ENCODE measurements at places on chromosomes 16 and 17.

DNA sequence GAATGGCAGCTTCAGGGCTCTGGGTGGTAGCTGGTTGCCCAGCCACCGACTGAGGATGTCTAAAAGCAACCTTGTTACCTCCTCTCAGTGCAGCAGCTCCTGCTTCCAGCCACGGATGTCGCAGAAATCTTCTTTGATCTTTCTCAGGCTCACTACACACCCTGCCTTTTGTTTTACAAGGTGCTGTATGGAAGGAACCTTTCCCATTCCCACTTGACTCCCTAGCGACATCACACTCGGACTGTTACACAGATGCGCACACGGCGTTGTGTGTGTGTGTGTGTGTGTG, 135.8 kb upstream of the CPHXL start:
- no peak for DNase-seq

DNA sequence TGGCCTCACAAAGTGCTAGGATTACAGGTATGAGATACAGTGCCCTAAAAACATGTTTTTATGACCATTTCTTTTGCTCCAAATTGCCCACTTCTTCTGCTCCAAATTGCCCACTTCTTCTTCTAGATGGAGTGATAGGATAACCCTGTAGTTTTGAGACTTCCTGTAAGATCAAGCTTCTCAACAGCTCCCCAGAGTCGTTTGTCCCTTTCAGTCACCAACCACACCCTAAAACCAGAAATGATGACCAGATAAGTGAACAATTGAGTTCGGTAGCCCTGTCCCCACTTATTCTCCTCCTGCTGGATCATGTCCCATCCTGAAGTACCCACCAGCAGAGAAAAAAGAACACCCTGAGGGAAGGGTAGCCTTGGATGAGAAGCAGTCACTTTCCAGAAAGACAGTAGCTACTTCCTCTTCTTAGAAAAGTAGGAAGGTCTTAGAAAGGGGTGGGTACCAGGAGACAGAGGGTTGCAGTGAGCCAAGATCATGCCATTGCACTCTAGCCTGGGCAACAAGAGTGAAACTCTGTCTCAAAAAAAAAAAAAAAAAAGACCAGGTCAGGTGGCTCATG, 2.5 kb downstream of the ODAD4 start:
- DNase-seq: no peak

- DNase-seq: no peak
These were observed 39.7 kb downstream of the CACNG4 start for GRCh38 chr17:67004181-67004580.

GRCh38 chr16:74575175-74575806, 31.6 kb downstream of the GLG1 start:
- DNase-seq: no peak

GRCh38 chr16:55701442-55702319, 45.9 kb downstream of the SLC6A2 start:
- DNase-seq: peak; percentile 30

- DNase-seq: no peak
These were observed 414.1 kb upstream of the SALL1 start for GRCh38 chr16:51565184-51565583.

GRCh38 chr17:31105991-31106390, 11.2 kb downstream of the NF1 start:
- DNase-seq: no peak

DNA sequence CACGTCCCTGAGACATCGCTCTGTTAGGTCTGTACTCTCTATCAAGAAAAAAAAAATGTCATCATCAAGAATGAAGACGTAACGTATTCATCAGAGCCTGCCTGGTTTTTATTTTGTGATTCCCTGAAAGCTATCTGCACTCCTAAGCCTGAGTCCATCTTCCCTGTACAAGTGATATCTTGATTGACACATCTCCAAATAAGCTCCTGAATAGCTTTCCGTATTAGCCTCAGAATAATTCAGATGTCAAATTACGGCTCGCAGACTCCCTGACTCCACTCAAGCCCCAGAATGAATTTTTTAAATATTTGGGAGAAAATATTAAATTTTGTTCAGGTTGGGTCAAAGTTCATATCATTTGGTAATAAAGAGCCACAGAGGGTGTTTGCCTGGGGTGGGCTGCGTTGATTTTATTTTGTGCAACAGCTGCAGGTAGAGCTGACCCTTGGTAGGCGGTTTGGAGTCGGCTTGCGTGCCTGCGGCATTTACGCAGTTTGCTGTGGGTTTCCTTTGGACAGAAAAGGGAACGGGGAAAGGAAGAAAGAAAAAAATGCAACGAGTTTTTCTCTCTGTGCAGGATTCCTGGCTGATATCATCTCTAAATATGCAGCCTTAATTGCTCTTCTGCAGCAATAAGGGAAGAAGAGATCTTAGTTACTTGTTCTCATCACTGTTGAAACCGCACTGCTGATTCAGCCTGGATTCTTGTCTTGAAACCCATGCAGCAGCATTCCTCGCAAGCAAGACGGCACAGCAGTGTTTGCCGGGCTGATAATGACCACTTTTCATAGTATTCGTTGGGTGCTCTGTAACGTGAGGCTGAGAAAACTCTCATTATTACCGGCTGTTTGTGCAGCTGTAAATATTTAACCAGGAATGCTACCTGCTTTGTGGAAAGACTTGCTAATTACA, 114.7 kb downstream of the IRX3 start:
- DNase-seq: peak; percentile 60

DNA sequence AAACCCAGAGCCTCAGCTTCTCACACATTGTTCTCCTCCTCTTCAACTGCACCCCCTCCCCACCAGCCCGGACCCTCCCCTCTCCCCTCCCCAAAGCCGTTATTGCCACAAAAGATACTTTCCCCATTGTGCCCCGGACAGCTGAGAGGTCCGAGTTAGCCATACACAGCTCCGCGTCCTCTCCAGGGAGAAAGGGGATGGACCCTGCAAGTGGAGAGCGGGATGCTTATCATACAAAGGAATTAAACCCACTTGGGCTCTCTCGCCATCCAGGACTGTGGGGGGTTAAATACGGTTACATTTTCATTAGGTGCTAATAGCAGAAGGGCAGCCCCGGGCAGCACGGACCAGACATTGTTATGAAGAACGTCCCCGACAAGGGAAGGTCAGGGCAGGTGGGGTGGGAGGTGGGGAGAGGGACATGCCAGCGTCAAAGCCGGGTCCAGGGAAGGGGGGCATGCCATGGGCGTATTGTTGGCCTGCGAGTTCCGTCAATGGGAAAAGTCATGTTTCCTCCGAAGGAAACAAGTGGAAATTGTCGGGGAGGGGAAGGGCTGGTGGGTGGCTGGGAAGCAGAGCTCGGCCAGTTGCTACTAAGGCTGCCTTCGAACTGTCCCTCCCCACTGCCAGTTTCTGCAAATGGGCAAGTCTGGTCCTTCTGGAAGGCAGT, 99.1 kb downstream of the SOX9 start:
- DNase-seq: no peak

GRCh38 chr17:1830288-1830687, 483 bp downstream of the RPA1 start:
- DNase-seq: no peak
